ENCODE measurements at places on chromosomes 2 and 18.
A peak's percentile ranks its signal among the peaks of the same experiment; 100 is the strongest.

DNA sequence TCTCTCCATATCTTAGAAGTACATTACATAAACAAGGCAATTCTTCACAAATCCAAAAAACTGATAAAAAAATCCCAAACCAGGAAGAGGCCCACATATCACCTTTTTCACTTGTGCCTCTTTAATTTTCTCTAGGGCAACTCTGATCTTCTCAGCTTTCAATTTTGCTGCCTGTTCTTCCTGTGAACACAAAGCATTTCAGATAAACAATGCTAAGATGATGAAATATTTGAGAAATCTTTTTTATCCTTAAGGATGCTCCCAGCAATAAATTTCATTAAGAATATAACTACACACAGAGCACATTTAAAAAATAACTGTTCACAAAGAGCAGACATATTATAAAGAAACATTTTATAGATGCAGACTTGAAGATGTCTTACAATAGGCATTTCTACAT lies 73.4 kb downstream of the RAPH1 start:
- DNase-seq: no peak

GRCh38 chr18:62288665-62289008 lies 36.5 kb upstream of the TNFRSF11A start:
- DNase-seq: no peak

GRCh38 chr2:148259674-148260073 lies 238.8 kb downstream of the MBD5 start:
- DNase-seq: no peak

GRCh38 chr2:52539026-52539970 lies 1228.3 kb upstream of the CHAC2 start:
- DNase-seq: no peak

DNA sequence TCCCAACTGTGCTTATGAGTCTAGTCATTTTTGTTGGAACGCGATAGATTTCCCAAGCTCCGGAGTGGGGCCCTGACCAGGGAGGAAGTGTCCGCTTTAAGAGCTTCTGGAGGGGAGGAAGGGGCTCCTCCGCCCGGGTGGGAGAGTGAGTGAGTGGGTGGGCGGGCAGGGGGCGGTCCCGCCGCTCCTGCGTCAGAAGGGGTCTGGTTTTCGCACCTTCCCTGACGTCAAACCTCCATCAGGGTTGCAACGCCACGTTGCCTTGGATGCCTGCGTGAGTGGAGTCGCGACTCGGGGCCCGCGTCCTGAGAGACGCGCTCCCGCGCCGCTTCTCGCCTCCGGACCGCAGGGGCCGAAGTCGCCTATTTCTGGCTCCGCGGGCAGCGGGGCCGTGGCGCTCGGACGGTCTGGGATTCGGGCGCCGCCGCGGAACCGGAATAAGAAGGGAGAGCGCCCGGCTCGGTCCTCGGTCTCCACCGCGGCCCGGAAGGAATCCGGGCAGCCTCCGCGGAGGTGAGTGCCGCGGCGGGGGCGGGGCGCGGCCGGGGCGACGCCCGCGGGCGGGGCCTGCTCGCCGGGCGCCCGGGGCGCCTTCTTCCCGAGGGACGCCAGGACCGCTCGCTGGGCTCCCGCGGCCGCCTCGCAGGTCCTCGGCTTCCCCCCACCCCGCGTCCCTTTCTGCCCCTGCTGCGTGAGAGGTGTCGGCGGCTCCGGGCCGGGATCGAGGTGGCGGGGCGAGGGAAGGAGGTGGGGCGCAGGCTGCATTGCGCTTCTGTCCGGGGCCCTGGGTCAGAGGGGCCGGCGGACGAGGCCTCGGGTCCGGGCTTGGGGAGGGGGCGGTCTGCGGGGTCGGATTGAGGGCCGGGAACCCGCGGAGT lies at the start of gene ZDBF2:
Gene ZDBF2, plus strand, starts transcription at position 230 of the 878 bp plus-strand sequence. CDS start 7,187 bp downstream, outside the sequence.
- DNase-seq: peak; percentile 70

DNA sequence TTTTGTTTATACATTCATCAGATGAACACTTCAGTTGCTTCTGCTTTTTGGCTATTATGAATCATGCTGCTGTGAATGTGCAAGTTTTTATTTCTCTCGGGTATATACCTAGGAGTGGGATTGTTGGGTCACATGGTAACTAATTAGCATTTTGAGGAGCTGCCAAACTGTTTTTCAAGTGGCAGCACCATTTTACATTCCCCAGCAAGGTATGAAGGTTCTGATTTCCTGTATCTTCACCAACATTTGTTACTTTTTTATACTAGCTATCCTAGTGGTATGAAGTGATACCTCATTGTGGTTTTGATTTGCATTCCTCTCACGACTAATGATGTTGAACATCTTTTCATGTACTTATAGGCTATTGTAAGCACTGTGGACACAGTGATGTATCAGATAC lies 53.9 kb downstream of the DYNC1I2 start:
- no peak for DNase-seq

DNA sequence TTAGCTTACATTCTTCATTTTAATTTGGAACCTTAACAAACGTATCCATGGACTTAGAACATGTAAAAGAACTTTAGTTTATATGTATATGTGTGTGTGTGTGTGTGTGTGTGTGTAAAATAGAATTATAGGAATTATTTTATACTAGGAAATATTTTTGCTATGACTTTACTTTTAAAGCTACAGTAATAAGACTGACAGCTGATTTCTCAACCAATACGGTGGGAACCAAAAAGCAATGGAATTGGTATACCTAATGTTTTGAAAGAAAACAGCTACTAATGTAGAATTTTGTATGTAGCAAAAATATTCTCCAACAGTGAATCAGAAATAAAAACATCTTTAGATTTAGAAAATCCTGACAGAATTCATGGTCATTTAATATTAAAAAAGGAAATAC lies 146.5 kb upstream of the ARL4C start:
- no peak for DNase-seq

GRCh38 chr2:8583400-8584173 lies 98.3 kb upstream of the ID2 start:
- DNase-seq: peak; percentile 99

DNA sequence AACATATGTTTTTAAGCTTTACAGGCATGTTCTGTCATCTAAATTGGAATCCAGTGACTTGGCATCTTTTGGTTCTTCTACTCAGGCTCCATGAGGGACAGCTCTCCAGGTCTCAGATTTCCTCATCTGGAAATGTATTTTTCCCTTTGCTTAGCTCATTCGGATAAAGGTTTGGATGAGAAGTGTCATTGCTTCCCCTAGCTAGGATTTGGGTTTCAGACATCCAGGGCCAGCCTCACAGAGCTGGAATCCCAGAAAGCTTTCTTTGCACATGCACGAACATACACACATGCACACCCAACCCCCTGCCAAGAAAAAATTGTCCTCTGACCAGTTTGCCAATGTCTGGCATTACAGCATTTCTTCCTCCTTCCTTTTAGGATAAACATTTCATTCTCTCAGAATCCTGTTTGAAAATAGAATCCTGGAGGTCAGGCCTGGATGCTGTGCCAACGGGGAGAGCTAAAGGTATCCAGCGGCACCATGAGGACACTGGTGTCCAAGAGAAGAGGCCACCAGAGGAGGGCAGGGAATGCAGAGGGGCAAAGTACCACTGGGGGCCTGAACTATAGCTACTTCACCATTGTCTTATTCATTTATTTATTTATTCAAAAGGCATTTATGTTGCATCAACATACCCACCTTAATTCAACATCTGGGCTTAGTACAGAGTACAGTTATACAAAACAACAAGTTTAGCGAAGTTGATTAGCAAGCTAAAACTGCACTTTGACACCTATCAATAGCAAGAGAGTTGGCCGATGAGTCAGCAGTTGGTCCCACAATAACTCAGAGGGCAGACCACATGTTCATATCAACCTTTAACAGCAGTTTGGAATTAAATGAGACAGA lies 97.9 kb upstream of the ATL2 start:
- no peak for DNase-seq

GRCh38 chr2:161245261-161245553 lies 63.0 kb upstream of the PSMD14 start:
- DNase-seq: no peak

Data from WTC11 (cell line).